Activated CD8-positive, alpha-beta memory T cell treated with anti-CD3 and anti-CD28 coated beads for 48 hours (primary cell): ENCODE measurements at places on chromosomes 11 and 22.

DNA sequence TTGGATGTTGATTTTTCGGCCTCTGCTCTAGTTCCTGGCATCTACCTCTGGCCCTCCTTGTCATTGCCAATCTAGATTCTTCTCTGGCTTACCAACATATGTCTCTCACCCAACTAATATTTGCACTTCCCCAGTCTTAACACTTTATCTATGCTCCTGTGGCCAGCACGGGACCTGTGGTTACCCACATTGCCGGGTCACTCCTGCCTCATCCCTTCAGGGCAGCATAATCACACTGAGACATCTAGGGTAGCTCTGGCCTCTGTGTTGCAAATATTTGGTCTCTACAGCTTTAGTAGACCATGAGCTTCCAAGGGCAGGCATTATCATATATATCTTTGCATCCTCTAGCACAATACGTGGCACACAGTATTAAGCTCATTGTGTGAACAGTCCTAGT, 182.0 kb upstream of the ARHGAP20 start:
- no peak for DNase-seq

- DNase-seq = no peak
These were observed 473 bp downstream of the TXN2 start for GRCh38 chr22:36480941-36481392.

- no peak for DNase-seq
These were observed 36.5 kb downstream of the CTTN start for GRCh38 chr11:70434813-70435278.

GRCh38 chr22:49887702-49888101, 30.5 kb downstream of the ALG12 start:
- no peak for DNase-seq

DNA sequence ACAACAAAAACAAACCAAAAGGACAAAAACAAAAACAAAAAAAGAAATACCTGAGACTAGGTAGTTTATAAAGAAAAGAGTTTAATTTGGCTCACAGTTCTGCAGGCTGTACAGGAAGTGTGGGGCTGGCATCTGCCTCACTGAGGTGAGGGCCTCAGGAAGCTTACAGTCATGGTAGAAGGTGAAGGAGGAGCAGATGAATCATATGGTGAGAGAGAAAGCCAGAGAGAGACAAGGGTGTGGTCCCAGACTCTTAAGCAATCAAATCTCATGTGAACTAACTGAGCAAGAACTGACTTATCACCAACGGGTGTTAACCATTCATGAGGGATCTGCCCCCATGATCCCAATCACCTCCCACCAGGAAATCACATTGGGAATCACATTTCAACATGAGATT, 58.8 kb upstream of the ZBED5 start:
- DNase-seq = no peak

DNA sequence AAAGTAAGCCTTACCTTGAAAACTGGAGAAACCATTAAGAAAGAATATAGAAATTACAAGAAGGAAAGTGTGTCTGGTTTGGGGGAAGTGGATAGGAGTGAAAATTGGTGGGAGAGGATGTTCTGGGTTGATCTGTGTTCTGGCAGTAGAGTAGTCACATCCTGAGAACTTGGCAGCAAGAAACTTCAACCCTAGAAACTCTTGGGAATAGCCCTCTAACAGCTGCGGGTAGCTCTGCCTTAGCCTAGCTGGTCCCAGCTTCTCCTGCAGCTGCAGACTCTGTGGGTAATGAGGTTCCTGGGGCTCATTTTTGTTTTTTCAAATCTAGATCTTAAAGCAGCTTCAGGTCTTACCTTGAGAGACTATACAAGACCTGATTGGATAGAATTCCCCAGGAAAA, 24.2 kb upstream of the OR6X1 start:
- DNase-seq = no peak

DNA sequence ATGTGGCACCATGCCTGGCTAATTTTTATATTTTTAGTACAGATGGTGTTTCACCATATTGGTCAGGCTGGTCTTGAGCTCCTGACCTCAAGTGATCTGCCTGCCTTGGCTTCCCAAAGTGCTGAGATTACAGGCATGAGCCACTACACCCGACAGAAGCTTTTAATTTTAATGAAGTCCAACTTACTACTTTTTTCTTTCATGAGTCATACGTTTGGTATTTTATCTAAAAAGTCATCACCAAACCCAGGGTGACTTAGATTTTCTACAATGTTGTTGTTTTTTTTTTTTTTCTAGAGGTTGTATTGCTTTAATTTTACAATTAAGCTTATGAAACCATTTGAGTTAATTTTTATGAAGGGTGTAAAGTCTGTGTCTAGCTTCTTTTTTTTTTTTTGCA, 34.9 kb downstream of the JRKL start:
- DNase-seq = no peak

DNA sequence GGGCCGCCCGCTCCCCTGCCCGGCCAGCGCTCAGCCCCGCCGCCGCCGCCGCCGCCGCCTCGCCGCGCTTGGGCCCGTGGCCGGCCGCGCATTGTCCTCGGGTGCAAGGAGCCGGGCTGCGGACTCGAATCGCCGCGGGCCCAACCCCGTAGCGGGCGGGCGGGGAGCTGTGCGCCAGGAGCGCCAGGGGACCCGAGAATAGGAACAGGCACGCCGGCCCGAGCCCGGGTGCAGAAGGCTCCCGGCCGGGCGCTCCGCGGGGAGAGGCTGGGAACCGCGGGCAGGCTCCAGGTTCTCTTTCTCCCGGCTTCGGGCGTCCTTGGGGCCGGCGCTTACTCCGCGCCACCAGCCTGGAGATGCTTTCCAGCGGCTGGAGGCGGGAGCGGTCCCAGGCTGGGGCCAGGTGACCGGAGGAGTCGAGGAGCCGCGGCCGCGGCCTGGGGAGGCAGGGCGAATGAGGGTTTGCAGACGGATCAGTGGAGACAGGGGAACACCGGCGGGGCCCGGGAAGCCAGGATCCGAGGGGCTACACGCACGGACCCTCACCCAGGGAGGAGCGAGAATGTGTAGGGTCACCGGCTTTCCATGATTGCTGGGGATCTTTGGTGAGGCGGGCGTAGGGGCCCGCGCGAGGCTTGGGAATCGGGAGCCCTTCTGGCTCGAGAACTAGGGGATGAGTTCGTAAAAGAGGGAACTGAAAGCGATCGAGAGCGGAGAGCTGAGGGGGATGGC, 726 bp downstream of the PKNOX2 start:
- DNase-seq = no peak

GRCh38 chr11:68842427-68843051, 823 bp upstream of the CPT1A start:
- DNase-seq = no peak

- no peak for DNase-seq
These were observed 28.1 kb upstream of the KIRREL3 start for GRCh38 chr11:127028648-127029047.

- DNase-seq = no peak
These were observed 10.5 kb downstream of the EMSY start for GRCh38 chr11:76455331-76455730.

GRCh38 chr11:104899226-104899625, 966 bp upstream of the CASP12 start:
- DNase-seq = no peak

DNA sequence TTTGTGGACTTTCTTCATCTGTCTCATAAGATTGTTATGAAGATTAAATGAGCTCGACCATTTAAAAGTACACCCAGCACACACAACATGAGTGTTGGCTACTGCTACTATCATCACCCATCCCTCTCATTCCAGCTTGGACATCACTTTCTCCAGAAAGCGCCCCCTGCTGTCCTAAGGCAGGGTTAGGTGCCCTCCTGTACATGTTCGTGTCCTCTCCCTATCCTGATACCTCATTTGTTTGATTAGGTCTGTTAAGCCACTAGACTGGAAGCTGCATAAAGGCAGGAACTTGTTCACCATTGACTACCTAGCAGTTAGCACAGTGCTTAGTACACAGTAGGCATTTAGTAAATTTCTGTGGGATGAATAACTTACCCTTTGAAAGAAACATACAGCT, 85.5 kb downstream of the ENTHD1 start:
- no peak for DNase-seq

GRCh38 chr11:118060081-118060661, 16.7 kb upstream of the TMPRSS4 start:
- no peak for DNase-seq

DNA sequence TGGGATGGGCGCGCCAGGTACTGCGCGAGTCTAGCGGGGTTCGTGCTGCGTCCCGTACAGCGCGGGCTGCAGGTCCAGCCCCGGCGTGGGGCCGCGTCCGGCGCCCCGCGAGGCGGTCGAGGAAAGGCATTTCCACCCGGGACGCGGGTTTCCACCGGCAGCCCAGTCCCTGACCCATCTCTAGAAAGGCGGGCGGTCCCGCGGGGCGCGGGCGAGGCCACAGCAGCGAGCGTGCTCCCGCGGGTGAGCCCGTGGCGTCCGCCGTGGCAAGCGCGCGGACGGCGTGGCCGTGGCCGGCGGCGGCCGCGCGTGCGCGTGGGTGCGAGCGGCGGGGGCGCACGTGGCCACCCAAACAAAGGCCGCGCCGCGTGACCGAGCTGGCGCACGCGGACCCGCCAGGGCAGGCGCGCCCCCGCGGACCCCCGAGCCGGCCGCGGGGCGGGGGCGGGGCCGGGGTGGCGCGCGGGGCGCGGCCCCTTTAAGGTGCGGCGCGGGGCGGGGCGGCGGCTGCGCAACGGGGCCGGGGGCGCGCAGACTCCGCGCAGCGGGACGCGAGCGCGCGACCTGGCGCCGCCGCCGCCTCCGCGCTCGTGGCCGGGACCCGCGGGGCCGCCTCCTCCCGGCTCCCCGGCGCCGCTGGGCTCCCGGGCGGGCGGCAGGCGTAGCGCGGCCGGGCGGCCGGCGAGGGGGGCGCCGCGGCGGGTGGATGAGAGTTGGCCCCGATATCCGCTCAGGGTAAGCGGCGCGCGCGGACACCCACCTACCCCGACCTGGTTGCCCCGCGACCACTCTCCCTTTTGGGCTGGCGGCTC, 39.3 kb upstream of the CELSR1 start:
- no peak for DNase-seq

GRCh38 chr11:69360606-69361005, 66.7 kb downstream of the MYEOV start:
- no peak for DNase-seq

DNA sequence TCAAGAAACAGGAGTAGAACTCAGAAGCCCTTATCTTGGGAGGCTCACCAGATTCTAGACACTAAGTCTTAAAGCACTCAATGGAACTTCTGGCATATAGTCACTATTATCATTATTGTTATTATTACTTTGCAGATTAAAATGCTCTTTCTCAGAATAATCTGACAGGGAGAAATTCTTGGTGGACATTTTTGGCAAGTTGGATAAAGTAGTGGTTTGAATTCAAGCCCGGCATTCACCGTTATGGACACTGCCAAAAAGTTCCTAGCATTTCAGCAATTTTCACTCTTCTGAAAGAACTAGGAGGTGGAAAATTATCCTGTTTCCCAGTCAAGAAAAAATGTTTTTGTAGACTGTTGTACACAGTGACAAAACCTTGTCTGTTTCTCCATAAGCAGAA, 179.6 kb upstream of the ISX start:
- no peak for DNase-seq

DNA sequence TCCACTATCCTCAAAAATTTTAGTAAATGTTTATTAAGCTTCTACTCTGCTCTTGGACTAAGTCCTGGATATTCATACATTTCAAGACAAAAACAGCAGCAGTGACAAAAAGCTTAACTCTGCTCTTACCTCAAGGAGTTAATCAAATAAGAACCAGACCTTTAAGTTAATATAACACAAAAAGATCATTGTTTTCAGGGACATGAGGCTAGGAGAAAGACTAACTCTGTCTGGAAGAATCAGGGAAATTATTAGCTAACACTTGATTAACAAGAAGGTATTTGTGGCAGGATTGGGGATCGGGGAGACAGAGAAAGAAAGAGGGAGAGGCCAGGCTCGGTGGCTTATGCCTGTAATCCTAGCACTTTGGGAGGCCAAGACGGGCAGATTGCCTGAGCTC, 74.4 kb downstream of the PPP2R1B start:
- DNase-seq = no peak

DNA sequence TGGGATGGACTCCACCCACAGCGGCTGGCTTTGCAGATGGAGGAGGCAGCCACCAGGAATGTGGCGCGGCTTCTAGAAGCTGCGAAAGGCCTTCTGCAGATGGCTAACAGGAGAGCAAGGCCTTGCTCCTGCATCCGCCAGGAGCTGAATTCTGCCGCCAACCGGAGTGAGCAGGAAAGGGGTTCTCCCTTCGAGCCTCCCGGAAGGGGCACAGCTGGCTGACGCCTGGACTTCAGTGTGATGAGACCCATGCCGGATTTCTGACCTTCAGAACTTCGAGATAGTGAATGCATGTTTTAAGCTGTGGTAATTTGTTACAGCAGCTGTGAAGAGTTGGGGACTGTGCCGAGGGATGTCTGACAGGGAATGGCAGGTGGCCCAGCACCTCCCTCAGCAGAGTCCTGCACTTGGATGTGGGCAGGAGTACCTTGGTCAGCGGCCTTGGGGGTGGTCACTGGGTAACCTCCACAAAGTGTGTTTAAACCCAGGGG, 7.7 kb downstream of the TBC1D22A start:
- no peak for DNase-seq

DNA sequence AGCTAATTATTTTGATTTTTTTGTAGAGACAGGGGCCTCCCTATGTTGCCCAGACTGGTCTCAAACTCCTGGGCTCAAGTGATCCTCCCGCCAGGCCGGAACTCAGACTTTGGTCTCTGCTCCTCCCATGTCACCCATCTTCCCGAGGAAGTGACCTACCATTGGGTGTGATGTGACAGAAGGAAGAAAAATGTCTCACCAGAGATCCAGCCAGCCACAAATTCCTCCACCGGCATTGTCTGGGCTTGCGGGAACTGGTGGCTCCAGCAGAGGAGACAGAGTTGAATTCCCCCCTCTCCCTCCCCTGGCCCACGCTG, 772 bp downstream of the SLC25A45 start:
- peak; percentile 19 for DNase-seq

- DNase-seq = no peak
These were observed 11.3 kb upstream of the NELL1 start for GRCh38 chr11:20658135-20658534.

DNA sequence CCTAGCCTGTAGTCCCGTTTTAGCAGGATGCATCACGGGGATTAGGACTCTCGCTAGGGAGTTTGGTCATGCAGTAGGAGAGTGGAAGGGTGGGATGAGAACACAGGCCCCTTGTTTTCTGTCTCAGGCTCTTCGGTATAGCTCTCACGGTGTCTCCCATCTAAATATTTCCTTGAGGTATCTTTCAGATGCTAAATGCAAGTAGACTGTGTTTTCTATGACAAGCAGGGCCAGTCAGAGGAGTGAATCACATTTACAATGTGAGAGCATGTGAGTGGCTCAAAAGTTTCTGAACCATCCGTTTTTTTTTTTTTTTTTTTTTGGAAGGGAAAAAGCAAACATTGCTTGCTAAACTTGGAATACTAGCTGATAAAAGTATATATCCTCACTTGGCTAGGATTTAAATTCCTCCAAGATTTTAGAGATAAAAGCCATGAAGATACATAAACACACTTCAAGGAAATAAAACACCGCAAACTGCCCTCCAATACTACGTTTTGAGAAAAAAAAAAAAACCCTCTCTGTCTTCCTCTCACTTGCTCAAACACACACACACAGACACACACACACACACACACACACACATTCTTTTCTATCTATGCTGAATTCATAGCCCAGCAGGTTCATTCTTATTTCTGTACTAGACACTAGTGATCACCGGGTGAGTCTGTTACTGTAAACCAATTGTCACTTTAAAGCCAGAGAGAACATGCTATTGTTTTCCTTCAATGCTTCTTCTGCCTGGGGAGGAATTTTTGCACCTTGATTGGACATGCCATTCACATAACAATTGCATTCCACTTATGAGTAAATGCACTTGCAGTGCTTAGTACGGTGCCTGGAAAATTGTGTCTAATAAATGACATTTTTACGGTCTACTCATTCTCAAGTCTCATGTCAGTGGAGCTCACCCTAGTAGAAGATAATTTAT, 224.6 kb upstream of the CCDC90B start:
- DNase-seq = no peak
